ENCODE measurements at places on chromosomes 4 and X.

- DNase-seq, result no peak
Observed at GRCh38 chrX:53616946-53617345, 69.6 kb downstream of the HUWE1 start.

GRCh38 chr4:82423245-82424054 lies 6.8 kb downstream of the HNRNPDL start:
- DNase-seq, result peak; percentile 8

DNA sequence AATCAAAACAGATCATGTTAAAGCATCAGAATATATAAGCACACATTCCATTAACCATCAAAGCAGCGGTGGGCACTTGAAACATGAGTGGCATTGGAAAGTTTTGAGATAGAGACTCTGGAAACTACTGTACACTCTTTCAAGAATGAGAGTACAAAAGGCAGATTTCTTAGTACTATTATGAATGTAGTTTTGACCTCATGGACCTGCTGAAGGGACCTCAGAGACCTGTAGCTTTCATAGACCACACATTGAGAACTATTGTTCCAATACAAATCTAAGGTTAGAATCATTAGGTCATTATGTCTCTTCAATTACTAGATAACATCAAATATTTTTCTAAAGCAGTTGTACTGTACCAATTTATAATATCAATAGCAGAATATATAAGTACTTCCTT lies 283.6 kb downstream of the RPA4 start:
- DNase-seq, result no peak

- no peak for DNase-seq
Observed at GRCh38 chrX:15607067-15607466, 6.3 kb upstream of the ACE2 start.

DNA sequence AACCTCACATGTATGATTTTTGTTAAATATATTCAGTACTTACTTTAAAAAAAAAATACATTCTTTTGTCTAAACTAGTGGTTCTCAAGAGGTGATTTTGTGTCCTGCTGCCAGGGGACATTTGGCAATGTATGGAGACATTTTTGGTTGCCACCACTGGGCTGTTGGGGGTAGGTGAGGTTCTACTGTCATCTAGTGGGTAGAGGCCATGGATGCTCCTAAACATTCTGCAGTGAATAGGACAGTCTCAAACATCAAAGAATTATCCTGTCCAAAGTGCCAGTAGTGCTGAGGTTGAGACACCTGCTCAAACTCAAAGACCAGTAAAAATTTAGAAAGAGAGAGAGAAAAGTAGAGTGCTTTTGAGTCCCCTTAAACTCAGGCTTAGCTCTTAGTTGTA lies 32.9 kb upstream of the PGM2 start:
- no peak for DNase-seq

DNA sequence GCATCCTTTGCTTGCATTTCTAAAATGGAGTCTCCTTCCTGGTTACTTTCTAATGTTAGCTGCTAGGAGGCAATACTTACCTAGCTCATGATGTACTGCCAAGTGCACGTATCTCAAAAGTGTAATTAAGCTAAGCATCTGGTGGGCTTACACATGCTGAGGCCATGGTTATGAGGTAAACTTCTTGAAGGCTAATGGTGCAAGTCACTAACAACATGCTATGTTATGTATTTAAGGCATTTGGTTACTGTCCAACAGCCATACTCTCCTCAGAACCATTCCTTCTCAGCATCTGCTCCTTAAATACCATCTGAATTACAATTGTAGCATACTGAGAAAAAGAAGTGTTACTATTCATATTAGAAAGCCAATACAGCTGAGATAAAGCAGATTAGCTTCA lies 318.6 kb upstream of the BMP3 start:
- no peak for DNase-seq

DNA sequence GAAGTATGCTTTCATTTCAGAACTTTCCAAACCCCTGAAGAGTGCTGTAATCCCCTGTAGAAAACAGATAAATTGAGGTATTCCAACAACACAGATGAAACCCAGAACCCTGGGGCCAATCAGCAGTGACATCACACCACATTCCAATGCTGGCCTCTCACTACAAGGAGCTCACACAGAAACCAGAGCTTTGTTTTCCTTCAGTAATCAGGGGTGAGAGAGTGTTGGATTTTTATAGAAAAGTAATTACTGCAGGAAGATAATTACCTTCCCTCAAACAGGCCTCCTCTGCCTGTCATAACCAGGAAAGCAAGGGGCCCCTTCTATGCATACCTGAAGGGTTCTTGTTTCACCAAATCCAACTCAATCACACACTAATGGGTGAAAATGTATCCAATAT lies 246.2 kb downstream of the SCFD2 start:
- DNase-seq, result peak; percentile 74

- DNase-seq, result no peak
Observed at GRCh38 chr4:183391204-183391603, 53.2 kb upstream of the CDKN2AIP start.

GRCh38 chrX:136221851-136222513 lies 29.2 kb downstream of the MAP7D3 start:
- DNase-seq, result no peak

DNA sequence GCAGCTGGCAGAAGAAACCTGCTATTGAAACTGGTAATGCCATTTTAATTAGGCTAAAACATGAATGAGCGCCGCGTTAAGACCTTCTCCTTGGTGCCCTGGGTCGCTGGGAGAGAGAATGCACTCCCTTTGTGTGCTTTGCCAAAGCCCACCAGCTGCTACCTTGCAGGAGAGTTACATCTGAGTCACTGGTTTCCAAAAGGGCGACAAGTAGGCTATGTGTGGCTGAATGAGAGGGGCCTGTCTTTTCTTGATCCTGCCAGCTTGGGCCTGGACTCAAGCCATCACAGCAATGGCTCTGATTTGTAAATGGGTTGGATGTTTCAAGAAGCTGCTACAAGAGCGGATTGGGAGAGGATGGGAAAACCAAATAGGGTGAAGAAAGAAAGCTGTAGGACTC lies 81.5 kb downstream of the NHS start:
- peak; percentile 64 for DNase-seq

DNA sequence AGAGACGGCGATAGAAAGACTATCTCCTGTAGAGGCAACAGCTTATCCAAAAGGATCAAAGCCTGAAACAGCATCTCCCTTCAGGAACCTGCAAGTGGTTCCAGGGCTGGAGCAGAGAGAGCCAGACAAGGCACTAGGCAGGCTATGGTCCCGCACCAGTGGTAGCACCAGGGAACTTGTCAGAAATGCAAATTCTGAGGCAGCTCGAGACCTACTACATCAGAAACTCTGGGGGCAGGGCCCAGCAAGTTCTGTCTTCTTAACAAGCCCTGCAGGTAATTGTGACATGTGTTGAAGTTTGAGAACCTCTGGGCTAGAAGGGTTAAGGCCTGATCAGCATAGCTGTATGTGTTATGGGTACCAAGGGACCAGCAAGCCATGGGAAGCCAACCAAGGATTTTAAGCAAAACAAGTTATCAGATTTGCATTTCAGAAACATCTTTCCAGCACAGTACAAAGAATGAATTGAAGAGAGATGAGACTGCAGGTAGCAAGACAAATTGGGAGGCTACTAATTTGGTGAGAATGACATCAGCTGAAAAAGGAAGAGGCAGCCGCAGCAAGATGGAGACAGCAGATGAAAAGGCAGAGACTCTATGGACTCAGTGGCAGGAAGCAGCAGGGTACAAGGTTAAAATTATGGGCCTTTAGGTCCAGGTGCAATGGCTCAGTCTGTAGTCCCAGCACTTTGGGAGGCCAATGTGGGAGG lies 139.7 kb downstream of the TSPAN5 start:
- DNase-seq, result no peak

GRCh38 chr4:161577579-161578301 lies 586.1 kb downstream of the FSTL5 start:
- peak; percentile 28 for DNase-seq
